ENCODE measurements at places on chromosomes 7 and 10. TPM values are rescaled to one million over a fixed set of nuclear protein-coding genes. Genes with fewer than 3 reads are reported as not detected.

DNA sequence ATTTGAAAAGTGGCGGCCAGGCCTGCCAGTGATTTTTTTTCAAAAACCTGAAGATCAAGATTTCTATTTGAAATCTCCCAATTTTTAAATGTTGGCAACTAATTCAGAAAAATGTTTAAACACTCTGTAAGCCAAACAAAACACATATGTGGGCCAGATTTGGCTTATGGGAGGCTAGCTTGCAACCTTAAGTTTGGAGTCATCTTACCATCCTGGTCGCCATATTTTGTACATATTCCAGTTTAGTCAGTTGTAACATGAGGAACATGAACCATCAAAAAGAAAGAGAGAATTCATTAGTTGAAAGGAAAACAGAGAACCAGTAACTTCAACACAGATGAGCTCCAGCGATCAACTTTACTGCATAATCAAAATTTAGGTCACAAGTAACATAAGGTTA, 115.4 kb downstream of the TMEM26 start:
- DNase-seq: no peak

- DNase-seq: no peak
Observed at GRCh38 chr7:2044311-2044882, 188.3 kb downstream of the MAD1L1 start.

DNA sequence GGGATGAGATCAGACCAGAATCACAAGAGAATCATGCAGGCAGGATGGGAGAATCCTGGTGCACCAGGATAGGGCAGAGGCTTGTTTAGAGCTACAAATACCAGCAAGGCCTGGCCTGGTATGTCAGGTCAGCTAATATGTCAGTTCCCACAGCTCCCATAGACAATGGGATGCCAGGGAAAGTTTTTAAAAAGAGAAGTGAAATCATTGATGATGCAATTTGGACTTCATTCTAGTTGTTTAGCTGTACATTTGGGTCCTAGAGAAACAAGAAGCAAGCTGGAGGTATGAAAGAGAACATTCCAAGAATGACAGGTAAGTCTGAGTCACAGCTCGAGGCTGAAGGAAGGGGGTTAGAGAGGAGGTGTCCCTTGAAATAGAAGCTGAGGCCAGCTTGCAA, 45.2 kb downstream of the GPR141 start:
- DNase-seq: no peak

- DNase-seq: no peak
Observed at GRCh38 chr10:31152421-31153135, 120.9 kb upstream of the ZNF438 start.

DNA sequence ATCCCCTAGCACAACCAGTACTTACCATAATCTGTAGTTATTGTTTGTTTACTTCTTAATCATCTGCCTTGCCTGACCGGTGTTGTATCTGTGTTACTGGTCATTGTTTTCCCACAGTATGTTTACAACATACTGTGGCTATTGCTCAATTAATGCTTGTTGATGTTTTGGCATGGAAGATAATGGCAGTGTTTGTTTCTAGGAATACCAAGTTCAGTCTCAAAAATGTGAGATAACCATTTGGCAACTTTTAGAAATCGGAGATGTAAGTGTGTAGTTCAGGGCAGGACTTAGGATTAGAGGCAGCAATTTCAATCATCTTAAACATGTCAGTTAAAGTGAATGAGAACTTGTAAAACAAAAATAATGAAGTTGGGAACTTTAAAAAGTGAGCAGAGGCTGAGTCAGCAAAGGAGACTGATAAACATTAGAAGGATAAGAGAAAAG, 8.2 kb downstream of the MINDY3 start:
- DNase-seq: no peak

DNA sequence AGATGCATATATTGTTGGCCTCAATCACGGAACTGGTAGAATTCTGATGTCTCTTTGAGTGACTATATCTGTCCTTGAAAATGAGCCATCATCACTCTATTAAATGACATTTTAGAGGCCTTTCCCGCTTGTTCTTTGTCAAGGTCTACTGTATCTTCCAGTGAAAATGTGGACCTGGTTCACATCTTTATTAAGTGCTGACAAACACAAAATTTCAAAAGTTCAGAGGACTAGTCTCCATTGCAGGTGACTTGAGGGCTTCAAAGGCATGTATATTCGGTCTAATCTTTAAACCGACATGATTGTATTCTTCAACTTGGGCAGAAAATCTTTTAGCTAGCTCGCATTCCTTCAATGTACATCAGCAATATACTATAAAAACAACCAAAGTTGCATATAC, 36.6 kb upstream of the VWDE start:
- DNase-seq: no peak

- DNase-seq: no peak
Observed at GRCh38 chr10:23157691-23158369, 34.3 kb upstream of the PTF1A start.

DNA sequence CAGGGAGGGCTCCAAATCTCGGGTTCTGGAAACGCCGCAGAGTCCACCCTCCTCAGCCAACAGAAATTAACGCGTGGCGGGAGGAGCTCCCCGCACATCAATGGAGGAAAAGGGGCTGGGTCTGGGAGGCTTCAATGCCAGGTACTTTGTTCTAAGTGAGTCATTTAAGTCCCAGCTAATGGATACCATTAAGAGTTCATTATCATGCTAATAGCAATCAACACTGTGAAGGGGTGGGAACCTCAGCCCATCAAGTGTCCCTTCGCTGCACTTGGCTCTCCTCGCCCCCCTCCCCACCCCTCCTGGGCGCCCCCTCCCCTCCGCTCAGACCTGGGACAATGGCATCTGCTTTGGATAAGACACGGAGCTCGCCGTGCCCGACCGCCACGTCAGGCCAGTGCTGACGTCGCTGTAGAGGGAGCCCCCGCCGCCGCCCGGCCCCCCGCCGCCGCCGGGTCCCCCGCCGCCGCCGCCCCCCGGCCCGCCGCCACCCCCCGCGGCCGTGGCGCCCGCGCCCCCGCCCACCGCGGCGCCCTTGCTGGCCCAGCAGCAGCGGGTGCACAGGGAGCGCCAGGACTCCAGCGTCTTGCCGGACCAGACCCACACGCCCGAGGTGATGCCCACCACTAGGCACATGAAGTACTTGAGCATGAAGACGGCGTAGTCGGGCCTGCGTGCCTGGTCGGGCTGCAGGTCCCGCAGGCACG, 2.9 kb downstream of the FZD8 start:
- no peak for DNase-seq

- DNase-seq: no peak
Observed at GRCh38 chr10:122307669-122308416, 36.7 kb downstream of the BTBD16 start.

ADGRA1 gene
- total RNA-seq: 1.1 TPM

MYL10 gene
- total RNA-seq: not detected

CYP2C19 gene
- 0.42 TPM for total RNA-seq

ZPBP gene
- not detected for total RNA-seq

CBX3 gene
- 222 TPM for total RNA-seq

HOXA9 gene
- not detected for total RNA-seq
